ENCODE measurements at places on chromosomes 1 and 21.

- DNase-seq: no peak
Observed at GRCh38 chr1:202521886-202522285, 173.4 kb downstream of the PPP1R12B start.

- no peak for DNase-seq
Observed at GRCh38 chr1:76239470-76239918, 164.9 kb downstream of the ST6GALNAC3 start.

DNA sequence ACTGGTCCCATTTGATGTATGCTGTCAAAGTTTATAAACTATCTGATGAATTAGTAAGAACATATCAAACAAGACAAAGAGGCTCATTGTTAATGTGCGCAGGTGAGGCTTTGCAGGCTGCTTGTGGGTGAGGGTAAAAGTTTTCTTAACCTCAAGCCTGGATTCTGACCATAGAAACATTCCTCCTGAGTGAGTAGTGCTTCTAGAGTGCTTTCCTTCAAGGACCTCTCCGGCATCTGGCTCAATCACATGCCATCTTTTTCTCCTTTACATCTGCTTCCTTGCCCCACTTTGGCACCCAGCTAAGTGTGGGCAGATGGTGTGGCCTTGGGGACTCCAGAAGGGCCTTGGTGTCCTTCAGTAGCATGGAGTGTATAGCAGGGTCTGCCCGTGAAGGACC, 104.0 kb downstream of the ROR1 start:
- DNase-seq: no peak

GRCh38 chr1:7442036-7442435, 329.1 kb upstream of the VAMP3 start:
- no peak for DNase-seq

DNA sequence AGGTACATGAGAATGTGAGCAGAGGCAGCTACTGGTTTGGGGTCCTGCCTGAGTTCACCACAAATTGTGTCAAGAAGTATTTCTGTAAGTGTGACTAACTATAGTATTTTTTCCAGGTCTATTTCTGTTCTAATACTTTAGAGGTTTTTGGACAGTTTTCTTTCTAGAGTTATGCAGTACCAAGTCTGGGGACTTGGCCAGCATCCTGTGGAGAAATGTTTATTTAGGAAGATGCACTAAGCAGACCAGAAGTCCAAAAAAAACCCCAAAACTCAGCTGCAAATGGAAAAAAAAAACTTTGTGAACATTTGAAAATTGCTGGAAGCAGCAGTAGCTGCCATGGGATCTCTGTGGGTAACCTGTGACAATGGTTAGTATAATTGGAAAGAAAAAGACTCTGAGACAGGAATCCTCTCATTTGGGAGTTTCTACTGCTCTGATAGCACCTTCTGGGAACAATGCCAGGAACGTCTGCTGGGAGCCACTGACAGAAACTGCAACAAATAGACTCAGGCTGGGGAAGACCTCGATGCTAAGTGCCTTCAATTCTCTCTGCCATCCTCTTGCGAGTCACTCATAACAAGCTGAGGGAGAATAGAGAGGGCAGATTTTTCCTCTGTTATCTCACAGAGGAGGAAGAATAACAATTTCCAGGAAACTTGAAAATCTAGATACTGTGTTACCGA, 37.6 kb downstream of the OR10R2 start:
- no peak for DNase-seq

- no peak for DNase-seq
Observed at GRCh38 chr1:80894921-80895320, 905.8 kb upstream of the ADGRL2 start.

- no peak for DNase-seq
Observed at GRCh38 chr1:109307274-109308021, 637 bp upstream of the MYBPHL start.

DNA sequence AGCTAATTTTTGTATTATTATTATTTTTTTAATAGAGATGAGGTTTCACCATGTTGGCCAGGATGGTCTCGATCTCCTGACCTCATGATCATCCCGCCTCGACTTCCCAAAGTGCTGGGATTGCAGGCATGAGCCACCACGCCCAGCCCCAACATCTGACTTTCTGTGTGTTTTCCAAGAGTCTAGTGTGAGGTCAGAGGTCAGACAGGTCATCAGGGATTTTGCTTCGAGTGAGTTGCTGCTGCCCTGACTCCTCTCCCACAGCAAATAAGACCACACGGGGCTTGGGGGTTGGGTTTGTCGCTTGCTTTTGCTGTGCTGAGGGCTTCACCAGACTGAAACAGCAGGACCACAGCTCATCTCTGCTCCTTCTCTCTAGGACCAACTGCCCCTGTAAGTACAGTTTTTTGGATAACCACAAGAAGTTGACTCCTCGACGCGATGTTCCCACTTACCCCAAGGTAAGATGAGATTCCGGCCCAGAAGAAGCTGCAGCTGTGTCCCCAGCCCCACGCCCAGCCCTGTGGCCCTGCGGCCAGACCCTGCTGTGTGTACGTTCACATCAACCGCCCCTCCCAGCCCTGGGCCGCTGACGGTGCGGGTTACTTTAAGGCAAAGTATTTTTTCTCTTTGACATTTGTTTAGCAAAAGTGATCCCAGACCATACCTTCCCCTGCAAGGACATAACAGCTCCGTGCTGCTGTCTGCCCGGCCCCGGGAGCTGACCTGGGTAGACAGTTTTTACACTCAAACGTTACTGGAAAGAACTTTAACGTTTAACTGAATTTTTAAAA, 97.5 kb downstream of the PDE9A start:
- no peak for DNase-seq

DNA sequence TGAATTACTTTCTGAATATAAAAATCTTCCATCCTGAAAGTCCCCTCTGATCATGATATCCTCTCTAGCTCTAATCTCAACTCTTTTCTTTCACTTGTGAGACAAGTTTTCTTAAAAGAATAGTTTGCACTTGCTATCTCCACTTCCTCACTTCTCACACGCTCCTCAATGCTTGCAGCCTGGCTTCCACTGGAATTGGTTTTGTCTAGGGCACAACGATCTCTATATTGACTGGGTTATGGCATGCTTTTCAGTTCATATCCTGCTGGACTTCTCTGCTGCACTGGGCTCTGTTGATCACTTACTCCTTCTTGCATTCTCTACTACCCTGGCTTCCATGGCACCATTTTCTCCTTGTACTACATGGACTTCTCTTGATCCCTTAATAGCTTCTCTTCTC, 474 bp downstream of the FCRLA start:
- no peak for DNase-seq
